Kidney (tissue), 22 donors: ENCODE measurements at places on chromosomes 7 and 10. TPM values are rescaled to one million over a fixed set of nuclear protein-coding genes. Genes with fewer than 3 reads are reported as not detected.

Gene SLIT1
- polyA plus RNA-seq, result 0.06 TPM

GRCh38 chr7:1936531-1937251 lies 266.6 kb downstream of the ELFN1 start:
- no peak for DNase-seq

DNA sequence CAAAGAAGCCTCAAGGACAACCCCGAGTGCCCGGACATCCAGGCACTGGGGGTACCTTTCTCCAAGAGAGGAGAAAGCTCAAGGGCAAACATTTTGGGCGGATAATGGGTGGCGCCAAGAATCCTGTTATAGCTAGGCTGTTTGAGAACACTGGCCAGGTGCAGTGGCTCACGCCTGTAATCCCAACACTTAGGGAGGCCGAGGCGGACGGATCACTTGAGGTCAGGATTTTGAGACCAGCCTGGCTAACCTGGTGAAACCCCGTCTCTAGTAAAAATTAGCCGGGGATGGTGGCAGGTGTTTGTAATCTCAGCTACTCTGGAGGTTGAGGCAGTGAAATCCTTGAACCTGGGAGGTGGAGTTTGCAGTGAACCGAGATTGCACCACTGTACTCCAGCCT lies 25.2 kb upstream of the UNC5B start:
- no peak for DNase-seq

DNA sequence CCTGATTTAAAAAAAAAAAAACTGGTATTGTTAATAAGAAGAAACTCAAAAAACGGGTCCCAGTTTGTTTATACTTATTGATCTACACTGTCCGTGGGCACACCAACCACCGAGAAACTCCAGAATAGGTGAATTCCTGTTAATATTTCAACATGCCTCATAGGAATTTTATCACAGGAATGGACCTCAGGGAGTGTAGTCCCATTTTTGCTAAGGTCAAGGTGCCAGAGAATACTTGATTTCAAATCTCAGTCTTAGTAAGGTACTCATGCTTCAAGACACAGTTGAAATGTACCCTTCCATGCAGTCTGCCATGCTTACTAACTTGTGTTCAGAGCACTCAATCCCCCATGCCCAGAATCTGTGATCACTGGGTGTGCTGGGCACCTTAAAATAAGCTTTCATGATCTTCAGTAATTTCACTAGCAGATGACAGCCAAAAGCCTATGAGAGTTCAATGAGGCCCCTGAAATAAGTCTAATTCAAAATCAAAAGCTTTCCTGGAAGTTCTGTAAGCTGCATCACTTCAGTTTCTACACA lies 385.7 kb downstream of the TNS3 start:
- DNase-seq, result no peak

Gene NUTM2E
- polyA plus RNA-seq, result 0.22 TPM

Gene CAMK2G
- 21.0 TPM for polyA plus RNA-seq

DNA sequence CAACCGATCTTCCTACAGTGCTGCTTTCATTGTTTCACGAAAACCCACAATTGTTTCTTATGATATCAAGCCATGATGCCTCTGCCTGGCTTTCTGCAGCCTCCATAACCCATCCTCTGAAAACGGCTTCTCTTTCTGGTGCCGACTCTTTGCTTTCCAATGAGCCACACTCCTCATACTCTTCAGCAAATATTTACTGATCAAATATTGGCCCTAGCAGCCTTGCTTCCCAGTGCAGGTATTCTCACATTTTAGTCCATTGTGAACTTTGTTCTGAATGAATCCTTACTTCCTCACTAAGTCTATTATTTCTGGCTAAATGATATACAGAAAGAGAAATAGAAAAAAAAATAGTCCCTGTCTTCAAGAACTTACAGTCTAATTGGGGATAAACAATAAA lies 35.5 kb downstream of the LAMB1 start:
- DNase-seq, result no peak

Gene WDFY4
- polyA plus RNA-seq, result 1.7 TPM

DNA sequence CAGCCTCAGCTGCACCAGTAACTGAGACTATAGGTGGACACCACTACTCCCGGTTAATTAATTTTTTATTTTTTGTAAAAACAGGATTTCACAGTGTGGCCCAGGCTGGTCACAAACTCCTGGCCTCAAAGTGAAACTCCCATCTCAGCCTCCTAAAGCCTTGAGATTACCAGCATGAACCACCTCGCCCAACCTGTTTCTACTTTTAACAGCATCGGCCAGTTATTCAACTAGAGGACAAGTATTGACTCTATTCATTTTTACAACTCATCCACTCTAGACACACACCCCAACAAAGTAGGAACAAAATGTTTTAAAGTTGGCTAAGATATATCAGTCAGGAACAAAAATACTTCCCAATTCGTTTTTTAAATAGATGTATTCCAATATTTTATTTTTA lies 334.8 kb downstream of the PARD3 start:
- DNase-seq, result no peak

GRCh38 chr10:31134311-31134952 lies 102.8 kb upstream of the ZNF438 start:
- no peak for DNase-seq

GRCh38 chr7:30681815-30682211 lies 443 bp downstream of the CRHR2 start:
- no peak for DNase-seq

Gene AS3MT
- polyA plus RNA-seq, result 36.7 TPM

GRCh38 chr10:36280321-36280741 lies 638.2 kb upstream of the FZD8 start:
- DNase-seq, result no peak

GRCh38 chr7:156654511-156655234 lies 14.1 kb downstream of the RNF32 start:
- no peak for DNase-seq

DNA sequence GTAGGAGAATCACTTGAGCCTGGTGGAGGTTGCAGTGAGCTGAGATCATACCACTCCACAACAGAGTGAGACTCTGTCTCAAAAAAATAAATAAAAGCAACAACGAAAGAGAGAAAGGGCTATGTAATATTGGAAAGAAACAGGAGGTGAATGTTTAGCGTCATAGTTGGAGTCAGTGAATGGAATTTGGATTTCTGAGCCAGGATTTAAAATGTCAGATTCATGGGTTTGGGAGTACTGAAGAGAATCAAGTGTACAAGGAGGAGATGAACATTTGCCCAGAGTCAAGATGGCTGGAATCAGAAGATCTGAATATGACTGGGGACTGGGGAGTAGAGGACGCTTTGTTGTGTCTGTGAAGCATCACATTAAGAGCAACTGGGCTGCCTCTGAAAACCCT lies 366.4 kb downstream of the GALNT17 start:
- no peak for DNase-seq

GRCh38 chr7:79489371-79489770 lies 35.9 kb upstream of the MAGI2 start:
- no peak for DNase-seq

Gene PAPOLB
- not detected for polyA plus RNA-seq

Gene KIF5B
- 26.9 TPM for polyA plus RNA-seq

GRCh38 chr7:122768827-122769226 lies 66.1 kb upstream of the RNF148 start:
- no peak for DNase-seq

GRCh38 chr10:29970576-29970975 lies 88.8 kb downstream of the JCAD start:
- no peak for DNase-seq

- no peak for DNase-seq
Measured at GRCh38 chr10:97267671-97268070, 24.8 kb downstream of the ARHGAP19 start.

DNA sequence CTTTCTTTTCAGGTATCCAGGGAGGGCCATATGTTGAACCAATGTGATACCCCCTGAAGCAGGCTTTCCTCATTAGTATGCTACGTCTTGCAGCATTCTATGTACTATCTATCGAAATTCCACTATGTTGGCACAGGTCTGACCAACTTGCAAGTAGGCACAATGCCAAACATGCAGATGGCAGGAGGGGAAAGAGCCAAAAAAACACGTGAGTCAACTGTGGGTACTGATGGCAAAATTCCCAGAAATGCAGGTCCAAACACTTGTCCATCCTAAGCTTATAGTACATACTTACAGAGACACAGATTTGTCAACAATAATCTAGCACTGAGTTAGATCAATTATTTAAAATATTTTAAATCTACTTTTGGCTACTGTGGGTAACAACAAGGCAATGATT lies 394.9 kb downstream of the DGKB start:
- DNase-seq, result no peak

- DNase-seq, result no peak
Measured at GRCh38 chr10:34959786-34960185, 130.4 kb downstream of the CUL2 start.

GRCh38 chr10:49180444-49180860 lies 7.7 kb downstream of the TMEM273 start:
- DNase-seq, result no peak

- peak; percentile 19 for DNase-seq
Measured at GRCh38 chr7:29987083-29987482, 2.5 kb downstream of the SCRN1 start.

DNA sequence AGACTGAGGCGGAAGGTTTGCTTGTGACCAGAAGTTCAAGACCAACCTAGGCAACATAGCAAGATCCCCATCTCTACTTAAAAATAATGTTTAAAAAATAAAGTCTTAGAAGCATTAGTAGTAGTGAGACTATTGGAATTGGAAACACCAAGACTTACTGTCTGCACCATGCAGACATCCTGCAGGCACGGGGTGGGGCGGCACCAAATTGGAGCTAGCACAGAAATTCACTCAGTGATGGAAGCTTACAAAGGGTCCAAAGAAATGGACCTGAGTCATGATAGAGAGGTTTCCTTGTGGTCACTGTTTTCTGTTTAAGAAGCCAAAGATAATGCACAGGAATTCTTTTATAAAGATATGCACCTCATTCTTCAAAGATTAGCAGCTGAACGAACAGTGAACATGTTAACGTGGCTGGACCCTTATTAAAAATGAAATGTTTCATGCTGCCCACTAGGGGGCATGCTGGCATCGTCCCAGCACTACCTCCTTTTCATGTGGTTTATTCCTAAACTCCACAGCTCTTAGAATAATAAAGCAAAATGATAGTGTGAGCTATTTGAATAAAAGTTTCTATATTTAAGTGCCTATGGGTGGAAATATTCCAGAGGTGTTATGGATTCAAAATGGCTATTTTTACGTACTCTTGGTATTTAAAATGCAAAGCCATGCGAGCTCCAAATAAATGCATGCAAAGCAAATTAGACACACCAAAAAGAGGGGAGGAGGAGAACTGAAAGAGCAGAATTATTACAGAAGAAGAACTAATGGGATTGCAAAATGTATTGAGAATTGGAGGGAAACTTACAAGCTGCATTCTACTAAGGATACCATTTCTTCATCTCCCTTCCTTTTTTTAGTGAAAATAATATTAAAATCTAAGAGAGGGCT lies 28.6 kb downstream of the PDSS1 start:
- peak; percentile 56 for DNase-seq

DNA sequence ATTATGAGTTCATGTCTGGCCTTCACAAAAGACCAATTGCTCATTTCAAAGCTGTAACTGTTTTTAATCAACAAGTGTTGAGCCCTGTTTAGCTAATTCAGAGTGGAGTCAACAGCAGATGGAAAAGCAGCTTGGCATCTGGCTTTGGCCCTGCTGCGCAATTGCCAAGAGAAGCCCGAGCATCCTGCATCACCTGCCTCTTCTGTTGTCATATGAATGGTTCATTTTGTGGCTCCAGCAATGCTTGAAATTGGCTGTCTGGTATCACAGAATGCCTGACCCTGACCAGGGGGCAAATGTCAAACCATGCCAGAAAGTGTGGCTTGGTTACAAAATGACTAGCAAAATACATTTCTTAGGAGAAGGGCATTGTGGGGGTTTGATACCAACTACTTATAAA lies 296.5 kb upstream of the PHF14 start:
- DNase-seq, result no peak

- DNase-seq, result no peak
Measured at GRCh38 chr10:126599949-126600682, 70.4 kb downstream of the C10orf90 start.

- no peak for DNase-seq
Measured at GRCh38 chr7:81218480-81219106, 299.7 kb upstream of the SEMA3C start.

Gene ARHGAP22
- polyA plus RNA-seq, result 0.62 TPM
